Activated naive CD4-positive, alpha-beta T cell treated with anti-CD3 and anti-CD28 coated beads, Interleukin-2, amount 10 ng/mL, durations not matched to agents 7 days and 5 days (primary cell): ENCODE measurements at places on chromosomes 11 and 22.
A peak's percentile ranks its signal among the peaks of the same experiment; 100 is the strongest.

- no peak for DNase-seq
Measured at GRCh38 chr11:97028836-97029406, 639.1 kb downstream of the JRKL start.

- DNase-seq, result no peak
Measured at GRCh38 chr22:20135265-20135664, 3.7 kb downstream of the ZDHHC8 start.

GRCh38 chr22:39089928-39090327 is 7.1 kb upstream of the APOBEC3H start:
- DNase-seq, result no peak

DNA sequence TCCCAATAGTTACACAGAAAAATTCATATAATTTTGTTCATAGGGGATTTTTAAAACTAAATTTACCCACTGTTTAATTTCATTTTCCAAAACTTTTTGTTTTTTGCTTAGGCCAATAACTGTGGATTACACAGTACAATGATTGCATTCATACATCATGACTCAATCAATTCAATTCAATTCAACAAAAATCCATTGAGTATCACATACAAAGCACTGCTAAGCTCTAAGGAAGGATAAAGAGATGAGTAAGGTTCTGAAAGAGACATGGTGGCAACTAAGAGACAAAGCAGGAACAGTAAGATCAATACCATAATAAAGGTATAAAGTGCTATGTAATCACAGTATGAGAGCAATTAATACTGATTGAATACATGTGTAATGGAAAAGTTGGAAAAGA is 9.4 kb upstream of the LAYN start:
- no peak for DNase-seq

DNA sequence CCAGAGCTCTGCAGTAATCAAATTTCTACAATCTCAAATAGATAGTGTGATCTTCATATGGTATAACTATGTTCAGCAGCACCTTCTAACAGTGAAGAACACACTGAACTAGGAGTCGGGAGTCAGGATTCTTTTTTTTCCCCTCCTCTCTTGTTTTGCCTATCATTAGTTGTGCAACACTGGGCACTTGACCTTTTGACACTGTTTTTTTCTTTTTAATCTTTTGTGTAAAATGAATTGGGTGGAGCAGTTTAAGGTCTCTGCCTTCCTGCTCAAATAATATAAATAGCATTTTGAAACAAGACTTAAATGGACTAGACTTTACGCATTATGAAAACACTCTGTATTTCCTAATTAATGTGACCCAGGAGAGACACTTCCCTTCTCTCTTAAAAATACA is 39.7 kb downstream of the CTSC start:
- DNase-seq, result no peak

DNA sequence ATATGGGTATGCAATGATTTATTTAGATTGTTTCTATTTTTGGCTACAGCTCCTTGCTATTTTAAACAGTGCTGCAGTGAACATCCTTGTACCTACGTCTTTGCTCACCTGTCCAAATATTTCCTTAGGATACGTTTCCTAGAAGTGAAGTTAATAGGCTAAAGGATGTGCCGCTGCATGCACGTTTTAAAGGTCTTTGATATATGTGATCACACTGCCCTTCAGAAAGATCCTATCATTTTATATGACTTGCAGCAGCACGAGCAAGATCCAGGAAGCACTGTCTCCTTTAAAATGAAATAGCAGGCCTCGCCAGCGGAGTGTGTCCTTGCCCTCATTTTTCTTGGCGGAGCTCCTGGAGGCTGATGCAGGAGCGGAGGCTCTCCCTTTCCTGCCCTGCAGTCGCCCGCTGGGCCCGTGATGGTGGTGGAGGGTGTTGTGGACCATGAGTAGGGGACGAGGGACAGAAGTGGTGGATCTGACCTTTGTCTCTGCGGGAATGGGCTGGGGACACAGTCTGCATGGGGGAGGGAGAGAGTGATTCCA is 19.4 kb downstream of the RPS6KA4 start:
- DNase-seq, result no peak

DNA sequence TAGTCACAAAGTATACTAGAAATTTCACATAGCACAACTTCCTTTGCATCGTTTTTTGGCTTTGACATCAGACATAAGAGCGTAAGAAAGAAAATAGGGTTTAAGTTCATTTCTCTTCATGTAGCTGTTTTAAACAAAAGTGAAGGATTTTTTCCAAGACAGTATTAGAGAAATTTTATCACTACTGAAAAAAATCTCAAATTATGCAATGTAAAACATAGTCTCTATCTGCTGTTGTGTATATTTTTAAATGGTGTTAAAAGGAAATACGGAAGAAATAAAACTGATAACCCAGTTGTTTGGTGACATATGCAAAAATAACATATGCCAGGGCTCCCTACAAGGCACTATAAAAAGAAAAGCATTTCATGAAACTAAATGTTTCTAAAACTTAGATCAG is 1449.4 kb downstream of the LRRC4C start:
- DNase-seq, result no peak

DNA sequence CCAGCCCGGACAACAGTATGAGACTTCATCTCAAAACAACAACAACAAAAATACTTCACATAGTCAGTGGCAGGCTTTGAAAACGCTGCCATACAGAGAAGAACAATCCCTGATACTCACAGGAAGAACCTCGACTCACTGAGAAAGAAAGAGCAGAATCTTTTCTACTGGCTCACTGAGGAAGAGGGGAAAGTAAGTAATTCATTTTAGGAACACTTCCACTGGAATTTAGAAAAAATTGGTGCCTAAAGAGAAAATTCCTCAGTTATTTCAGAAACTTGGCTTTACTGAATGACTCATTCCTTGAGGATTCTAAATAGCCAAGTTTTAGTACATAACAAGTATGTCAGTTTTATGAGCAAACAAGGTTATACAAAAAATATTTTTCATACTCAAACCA is 12.3 kb downstream of the NARS2 start:
- DNase-seq, result no peak

DNA sequence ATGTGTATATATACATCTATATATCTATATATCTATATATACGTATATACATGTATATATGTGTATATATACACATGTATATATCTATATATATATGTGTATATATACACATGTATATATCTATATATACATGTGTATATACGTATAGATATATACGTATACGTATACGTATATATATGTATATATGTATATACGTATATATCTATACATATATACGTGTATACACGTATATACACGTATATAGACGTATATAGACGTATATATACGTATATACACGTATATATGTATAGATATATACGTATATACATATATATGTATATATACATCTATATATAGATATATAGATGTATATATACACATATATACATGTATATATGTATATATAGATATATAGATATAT is 25.1 kb upstream of the CAPRIN1 start:
- DNase-seq, result no peak

GRCh38 chr11:84909740-84910139 is 717.4 kb downstream of the DLG2 start:
- no peak for DNase-seq

GRCh38 chr11:123180166-123180565 is 14.9 kb downstream of the CLMP start:
- no peak for DNase-seq

GRCh38 chr11:35250192-35250591 is 111.2 kb downstream of the CD44 start:
- DNase-seq, result no peak

DNA sequence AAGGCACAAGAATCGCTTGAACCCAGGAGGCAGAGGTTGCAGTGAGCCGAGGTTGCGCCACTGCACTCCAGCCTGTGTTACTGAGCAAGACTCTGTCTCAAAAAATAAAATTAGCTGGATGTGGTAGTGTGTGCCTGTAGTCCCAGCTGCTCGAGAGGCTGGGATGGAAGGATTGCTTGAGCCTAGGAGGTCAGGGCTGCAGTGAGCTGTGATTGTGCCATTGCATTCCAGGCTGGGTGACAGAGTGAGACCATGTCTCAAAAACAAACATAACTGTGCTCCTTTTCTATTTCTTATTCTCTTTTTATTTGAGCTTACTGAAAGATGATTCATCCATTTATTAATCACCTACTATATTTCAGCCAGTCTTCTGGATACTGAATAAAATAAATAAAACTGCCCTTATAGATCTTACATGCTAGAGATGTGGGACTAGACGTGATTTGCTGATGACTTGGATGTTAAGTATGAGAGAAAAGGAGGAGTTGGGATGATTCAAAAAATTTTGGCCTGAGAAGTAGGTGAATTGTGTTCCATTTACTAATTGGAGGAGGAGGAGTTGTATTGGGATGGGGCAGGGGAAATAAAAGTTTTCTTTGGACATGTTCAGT is 18.0 kb downstream of the PAAF1 start:
- DNase-seq, result no peak

GRCh38 chr11:59164028-59164427 is 7.9 kb upstream of the DTX4 start:
- DNase-seq, result no peak

DNA sequence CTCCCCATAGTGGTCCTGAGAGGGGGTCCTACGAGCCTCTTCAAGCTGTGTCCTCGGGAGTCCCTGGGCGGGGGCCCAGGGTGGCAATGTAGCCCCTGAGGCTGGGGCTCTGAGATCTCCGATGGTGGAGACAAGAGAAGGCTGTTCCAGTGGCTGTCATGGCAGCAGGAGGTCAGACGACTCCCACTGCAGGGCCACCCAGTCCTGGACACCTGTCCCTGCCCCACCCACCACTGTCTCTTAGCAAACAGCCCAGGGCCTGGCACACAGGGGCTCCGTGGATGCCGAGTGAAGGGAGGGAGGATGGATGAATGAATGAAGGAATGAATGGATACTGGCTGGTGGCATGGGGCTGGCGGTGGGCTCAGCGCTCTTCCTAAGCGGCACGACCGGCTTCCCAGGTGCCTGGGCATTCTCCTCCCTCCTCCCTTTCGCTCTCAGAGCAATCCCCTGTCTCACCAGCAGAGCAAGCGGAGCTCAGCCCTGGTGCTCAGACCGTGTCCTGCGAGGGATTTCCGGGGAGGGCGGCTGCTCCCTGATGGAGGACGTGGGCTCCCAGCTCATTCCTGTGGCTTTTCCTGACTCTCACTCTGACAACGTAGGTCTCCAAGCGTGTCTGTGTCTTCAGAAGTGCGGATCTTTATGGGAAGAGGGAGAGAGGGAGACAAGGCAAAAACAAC is 1272.6 kb downstream of the BRD1 start:
- no peak for DNase-seq

GRCh38 chr11:74691755-74692154 is 39.5 kb downstream of the CHRDL2 start:
- no peak for DNase-seq

DNA sequence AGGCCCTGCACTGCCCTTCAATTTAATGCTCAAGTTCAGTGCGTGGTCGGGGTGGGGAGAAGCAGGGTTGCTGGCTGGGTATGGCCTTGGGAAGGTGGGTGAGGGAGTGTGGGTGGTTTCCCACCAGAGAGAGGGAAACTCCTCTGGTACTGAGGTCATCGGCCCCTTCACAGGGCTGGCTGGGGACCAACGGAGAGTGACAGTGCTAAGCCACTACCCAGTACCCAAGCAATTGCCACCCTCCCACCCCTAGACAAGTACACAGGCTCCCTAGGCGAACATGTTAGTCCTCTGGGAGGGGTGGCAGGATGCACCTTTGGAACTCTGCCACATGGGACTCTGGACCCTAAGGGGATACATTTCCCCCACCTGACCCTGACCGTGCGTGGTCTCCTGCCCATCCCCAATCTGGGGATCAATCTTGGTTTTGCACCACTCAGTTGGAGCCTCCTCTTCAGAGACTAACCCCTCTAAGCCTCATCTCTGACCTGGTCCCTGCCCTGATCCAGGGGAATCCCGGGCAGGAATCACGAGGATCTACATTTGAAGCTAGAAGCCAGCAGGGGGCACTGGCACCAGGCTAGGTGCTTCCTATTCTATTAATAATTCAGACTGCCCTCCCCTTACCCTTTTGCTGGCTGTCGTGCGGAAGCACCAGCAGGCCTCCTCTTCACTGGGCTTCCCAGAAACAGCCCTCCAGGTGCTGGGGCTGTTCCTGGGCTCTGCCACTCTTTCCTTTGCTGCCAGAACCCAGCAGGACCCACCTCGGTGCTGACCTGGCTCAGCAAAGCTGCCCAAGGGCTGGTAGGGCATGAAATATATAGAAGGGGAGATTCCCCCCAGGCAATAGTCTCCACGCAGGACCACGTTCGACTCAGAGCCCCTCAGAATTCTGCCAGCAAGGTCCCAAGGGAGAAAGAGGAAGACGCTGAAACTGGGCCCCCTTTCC is 377.7 kb downstream of the TENM4 start:
- DNase-seq, result no peak

GRCh38 chr11:69317401-69318092 is 23.6 kb downstream of the MYEOV start:
- peak; percentile 14 for DNase-seq

DNA sequence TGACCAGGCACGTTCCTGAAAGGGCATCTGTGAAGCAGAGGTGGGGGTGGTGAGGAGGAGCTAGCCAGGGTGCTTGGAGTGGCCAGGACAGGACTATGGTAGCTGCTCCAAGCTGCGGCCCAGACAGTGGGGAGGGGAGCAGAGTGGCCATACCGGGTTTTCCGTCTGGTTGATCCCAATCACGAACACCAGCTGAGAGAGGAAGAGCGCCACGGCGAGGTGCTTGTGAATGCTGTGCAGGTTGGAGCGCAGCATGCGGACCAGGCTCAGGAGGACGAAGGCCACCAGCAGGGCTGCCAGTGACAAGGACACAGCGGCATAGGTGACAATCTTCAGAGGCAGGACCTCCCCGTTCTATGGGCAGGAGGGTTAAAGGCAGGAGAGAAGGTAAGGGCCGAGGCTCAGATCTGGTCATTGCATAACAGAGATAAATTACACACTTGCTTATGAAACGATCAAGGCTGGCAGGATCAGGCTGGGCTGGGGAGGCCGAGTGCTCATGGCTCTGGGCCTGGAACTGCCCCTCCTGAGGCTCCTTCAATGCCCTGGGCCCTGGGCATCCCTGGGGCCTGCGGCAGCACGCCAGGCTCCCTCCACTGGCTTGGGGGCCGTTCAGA is 41.5 kb downstream of the TRMU start:
- no peak for DNase-seq

GRCh38 chr11:132909021-132909606 is 623.2 kb downstream of the OPCML start:
- no peak for DNase-seq

GRCh38 chr22:45907378-45907777 is 69.6 kb downstream of the WNT7B start:
- no peak for DNase-seq

GRCh38 chr11:35688023-35688422 is 25.4 kb downstream of the TRIM44 start:
- DNase-seq, result no peak
